ENCODE measurements at places on chromosomes 2 and 18.

GRCh38 chr18:24378598-24378997 is 19.0 kb downstream of the OSBPL1A start:
- no peak for DNase-seq

DNA sequence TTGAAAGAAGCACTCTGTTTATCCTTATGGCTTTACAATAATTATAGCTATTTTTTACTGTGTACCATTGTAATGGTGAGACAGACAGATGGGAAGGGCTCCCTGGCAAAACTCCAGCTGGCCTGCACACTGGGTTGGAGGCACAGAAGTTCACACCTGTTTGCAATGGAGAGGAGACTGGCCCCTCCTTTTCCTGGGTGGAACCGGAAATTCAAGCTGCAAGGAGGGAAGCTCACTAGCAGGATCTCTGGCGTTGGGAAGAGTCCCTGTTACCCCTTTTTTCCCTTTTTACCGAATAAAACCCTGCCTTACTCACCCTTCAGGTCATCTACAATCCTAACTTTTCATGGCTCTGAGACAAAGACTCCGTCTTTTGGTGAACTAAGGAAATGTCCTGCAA is 100.3 kb upstream of the TFPI start:
- no peak for DNase-seq

GRCh38 chr18:3246635-3247239 is 864 bp upstream of the MYL12A start:
- peak; percentile 11 for DNase-seq

GRCh38 chr18:22493940-22494339 is 76.2 kb upstream of the CTAGE1 start:
- no peak for DNase-seq

GRCh38 chr2:221518201-221518934 is 53.7 kb downstream of the EPHA4 start:
- no peak for DNase-seq

- DNase-seq: no peak
Measured at GRCh38 chr2:23291239-23291638, 93.7 kb upstream of the KLHL29 start.

GRCh38 chr2:48914477-48915089 is 159.1 kb upstream of the LHCGR start:
- DNase-seq: no peak

Measured in left renal cortex interstitium (tissue), 4 donors.